Activated CD4-positive, CD25-positive, alpha-beta regulatory T cell (primary cell): ENCODE measurements at places on chromosomes 1 and 21.

DNA sequence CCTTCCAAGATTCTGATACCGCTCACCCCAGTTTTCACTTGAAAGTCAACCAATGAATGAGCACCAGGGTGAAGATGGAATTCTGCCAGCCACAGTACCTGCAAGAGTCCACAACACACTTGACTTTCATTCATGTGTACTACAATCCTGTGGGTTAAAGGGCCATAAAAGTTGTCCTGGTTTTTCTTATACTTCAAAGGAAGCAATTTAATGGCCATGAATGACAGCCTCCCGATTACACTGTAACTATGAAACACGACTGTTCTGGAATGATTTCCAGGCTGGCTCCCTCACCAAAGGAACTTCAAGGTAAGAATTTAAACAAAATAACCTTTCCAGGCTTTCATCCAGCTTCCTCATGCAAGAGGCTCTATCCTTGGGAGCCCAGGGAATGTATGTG is 502.8 kb downstream of the SMYD3 start:
- no peak for DNase-seq

- no peak for DNase-seq
Measured at GRCh38 chr1:93904228-93904627, 5.0 kb downstream of the GCLM start.

DNA sequence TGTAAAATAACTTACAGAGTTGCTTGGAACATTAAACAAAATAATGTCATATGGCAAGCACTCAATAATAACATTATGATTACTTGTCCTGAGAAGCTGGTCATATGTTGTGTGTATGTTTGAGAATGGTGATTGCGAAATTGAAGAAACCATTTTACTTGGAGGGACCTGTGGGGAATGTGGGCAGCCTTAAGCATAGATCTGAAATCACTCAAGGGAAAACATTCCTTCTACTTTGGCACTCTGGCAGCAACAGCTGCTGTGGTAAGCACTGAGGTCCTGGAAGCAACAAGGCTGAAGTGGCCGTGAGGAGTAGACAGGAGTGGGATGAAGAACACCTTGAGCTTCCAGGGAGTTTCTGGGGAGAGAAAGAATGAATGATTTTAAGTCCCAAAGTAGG is 165.4 kb upstream of the ADAMTS5 start:
- no peak for DNase-seq

DNA sequence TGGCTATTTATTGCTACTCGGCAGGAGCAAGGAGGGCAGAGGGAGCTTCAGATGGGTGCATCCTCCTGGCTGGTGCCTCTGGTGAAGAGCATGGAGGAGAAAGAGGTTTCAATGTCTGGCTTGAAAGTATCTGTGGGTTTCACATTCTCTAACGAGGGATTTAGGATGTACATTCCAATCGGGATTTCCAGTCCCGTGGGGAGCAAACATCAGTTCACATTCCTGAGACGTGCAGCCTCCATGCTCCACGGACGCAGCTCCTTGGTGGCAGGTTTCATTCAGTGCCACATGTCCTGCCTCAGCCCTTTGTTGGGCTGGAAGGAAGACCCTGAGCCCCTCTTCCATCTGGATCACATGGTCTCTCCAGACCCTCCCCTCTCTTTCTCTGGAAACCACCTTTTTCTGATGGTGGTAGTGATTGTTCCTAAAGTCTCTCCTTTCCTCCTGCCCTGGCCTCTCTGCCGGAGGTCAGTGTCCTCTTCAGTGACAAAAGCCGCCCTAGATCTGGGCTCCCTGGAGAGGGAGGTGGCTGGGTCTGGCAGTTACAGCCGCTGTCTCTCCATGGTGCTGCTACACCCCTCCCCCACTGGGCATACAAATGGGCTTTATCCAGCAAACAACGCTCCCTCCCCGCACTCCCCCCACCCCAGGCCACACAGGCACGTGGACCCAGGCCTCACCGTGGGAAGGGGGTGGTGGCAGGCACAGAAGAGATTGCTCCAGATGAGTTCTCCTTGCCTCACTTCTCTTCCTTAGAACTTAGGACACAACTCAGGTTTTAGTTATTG is 826 bp upstream of the CA14 start:
- no peak for DNase-seq

DNA sequence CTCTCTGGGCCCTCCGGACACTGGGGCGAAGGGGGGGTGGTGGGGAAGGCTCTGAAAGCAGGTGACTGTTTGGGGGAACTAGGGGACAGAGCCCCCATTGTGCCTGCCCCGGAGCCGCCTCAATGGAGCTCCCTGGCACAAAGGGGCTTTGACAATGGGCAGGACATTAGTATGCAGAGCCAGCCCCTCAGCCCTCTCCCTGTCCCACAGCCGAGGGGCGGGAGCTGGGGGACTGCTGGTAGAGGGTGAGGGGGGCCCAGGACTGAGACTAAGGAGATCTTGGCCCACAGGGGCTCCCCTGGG is 7.8 kb downstream of the KCNJ10 start:
- DNase-seq, result no peak

- no peak for DNase-seq
Measured at GRCh38 chr1:24341260-24341659, 22.1 kb downstream of the GRHL3 start.

DNA sequence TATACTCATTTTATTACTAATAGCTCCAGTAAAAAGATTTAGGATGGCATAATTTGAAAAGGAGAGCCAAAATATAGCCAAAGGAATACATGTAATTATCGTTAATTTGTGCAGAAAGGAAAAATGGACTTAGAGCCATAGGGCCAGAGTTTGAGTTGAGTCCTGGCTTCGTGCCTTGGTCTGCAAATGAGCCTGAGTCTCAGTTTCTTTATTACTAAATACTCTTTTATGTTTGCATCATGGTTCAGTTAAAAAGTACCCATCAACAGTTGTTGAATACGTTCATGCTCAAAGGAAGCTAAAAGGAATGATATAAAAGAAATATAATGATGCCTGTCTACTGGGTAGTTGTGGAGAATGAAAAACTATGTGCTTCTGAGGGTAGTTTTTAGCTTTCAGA is 155.7 kb upstream of the FAM78B start:
- no peak for DNase-seq

- DNase-seq, result no peak
Measured at GRCh38 chr1:47230692-47231300, 1.2 kb downstream of the TAL1 start.

DNA sequence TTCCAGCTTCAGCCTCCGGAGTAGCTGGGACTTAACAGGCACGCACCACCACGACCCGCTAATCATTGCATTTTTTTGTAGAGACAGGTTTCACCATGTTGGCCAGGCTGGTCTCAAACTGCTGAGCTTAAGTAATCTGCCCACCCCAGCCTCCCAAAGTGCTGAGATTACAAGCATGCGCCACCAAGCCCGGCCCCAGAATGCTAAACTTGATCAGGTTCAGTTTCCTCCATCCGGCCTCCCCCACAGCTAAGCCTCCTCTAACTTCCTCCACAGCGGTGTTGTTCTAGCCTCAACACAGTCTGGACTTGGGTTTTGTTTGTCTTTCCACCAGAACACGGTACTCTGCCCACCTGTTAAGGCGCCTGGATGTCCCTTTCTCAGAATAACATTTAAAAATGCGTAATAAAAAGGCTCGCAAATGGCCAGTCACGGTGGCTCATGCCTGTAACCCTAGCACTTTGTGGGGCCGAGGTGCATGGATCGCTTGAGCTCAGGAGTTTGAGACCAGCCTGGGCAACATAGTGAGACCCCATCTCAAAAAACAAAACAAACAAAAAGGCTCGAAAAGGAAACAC is 2.4 kb downstream of the PARP1 start:
- DNase-seq, result no peak

DNA sequence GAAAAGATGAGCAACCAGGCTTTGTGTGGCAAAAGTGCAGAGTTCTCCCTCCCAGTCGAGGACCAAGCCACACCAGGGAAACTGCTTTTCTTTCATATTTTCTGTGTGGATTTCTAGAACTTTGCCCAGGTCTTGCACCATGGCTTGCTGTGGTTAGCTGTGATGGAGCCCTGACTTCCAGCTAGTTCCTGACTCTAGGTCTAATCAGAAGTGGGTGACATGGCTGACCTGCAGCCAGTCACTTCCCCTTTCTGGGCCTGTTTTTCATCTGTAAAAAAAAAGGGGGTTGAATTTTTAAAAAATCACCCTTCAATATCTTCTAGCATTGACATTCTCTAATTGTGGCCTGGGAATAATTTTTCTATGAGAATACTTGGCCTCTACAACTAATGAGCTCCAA is 491.2 kb upstream of the USP24 start:
- no peak for DNase-seq

- no peak for DNase-seq
Measured at GRCh38 chr1:151723726-151724370, 2.5 kb downstream of the RIIAD1 start.

DNA sequence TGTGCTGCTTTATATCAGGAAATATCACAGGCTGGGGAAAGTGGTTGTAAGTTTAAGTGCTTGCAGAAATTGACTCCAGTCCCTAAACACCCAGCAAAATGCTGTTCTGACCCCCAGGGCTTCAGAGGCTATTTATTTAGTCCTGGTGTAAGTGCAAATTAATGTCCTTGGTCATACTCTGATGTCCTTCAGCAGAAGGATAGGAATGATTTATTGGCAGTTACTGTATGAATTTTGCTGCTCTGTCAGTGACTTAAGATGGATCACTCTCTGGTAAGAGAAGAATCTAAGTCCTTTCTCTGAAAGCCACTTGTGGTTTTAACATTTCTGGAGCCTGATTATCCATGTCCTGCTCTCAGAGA is 21.9 kb downstream of the FAM20B start:
- DNase-seq, result no peak

DNA sequence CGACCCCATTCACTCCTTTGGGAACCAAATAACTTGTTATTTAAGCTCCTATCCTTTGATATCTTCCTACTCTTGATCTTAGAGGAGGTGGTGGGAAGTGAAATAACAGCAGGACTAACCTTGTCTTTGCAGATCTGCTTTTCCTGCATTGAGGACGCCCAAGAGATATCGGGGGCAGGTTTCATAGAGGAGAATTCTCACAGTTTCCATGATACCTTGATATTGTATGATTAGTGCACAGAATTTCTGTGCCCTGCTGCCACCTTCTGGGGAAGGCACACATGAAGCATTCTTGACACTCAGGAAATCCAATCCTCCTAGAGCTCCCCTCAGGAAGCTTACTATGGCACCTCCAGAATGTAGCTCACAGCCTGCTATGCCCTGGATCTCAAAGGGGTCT is 1.6 kb downstream of the CD1B start:
- DNase-seq, result no peak

DNA sequence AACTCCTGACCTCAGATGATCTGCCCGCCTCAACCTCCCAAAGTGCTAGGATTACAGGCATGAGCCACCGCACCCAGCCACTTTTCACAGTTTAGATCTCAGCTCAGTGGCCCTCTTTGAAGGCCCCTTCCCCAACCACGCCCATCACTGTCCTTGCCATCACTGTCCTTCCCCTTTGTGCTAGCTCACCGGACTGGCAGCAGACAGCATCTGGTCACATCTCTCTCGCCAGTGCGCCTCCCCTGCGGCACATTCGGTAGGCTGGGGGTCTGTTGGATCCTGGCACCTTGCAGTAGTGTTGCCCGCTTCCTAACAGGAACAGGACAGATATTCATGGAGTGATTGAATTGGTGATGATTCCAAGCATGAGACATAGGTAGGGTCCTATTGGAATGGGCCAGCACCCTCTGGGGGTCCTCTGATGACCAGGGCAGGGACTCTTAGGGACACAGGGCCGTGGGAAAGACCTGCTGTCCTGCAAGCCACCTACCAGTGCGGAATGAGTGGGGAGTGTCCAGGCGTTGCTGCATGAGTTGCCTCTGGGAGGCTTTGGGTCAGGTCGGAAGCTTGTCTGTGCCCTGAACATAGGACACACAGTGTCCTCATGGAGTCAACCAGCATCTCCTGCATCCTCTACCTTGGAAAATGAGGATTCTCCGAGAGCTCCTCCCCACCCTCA is 178.8 kb upstream of the VAMP3 start:
- no peak for DNase-seq

GRCh38 chr1:32868085-32868484 is 2.6 kb downstream of the FNDC5 start:
- no peak for DNase-seq

- no peak for DNase-seq
Measured at GRCh38 chr1:87226341-87226760, 102.3 kb upstream of the LMO4 start.

DNA sequence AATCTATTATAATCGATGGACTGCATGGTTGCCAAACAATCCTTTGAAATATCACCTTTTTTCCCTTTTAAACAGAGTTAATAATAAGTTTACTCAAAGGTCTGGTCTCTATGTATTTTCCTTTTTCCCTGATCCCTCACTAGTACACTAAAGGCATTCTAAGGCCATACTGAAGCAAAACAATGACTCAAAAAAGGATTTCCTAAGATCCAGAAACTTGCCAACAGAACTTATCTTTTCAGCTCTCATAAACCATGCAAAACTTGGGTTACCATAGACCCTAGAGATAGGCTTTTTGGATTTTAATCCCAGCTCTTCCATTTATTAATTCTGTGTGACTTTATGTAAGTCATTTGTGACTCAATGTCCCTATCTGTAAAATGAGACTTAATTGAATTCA is 77.1 kb downstream of the IFI44 start:
- no peak for DNase-seq

DNA sequence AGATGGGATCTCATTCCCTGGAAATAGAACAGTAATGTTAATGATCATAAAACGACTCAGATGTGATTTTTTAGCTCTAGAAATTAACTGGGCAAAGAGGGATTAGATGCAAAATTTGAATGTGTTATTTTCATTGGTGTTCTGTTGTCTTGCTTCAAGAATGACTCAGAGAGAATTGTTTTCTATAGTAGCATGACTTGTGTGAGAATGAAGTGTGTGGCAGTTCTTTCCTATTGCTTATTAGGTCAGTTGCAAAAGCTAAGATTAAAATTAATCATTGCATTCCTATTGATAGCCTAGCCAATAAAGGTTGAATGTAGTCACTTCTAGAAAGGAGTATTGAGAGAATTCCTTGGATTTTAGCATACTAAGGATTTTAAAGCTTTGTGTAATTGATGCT is 22.9 kb downstream of the SPEN start:
- no peak for DNase-seq

- no peak for DNase-seq
Measured at GRCh38 chr1:160647329-160647720, 481 bp upstream of the SLAMF1 start.

- peak; percentile 71 for DNase-seq
Measured at GRCh38 chr1:16367258-16367967, 371 bp downstream of the SZRD1 start.

DNA sequence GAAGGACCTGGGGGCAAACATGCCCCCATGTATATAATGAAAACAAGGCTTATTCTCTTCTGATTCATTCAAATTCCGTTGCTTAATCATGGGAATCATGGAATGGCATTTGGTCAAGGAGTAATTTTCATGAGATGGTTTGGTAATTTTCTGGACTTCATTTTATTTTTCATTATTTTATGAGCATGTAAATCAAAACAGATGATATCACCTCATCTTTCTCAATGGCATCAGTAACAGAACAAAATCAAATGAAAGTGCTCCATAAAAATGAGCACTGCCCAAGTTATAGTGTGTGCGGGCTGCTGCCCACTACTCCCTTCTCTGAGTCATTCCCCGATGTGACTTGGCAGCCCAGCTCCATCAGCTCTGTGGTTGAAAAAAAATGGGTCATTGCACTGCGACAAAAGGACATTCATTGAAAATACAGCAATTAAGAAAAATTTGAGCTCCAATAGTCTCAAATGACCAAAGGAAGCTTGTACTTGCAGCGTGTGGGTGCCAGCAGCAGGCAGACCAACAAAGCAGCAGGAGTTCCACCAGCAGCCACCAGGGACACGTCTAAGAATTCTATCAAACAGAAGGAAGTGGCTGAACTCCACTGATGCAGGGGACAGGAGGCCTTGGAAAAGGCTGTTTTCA is 84.3 kb upstream of the VAV3 start:
- no peak for DNase-seq
